Activated CD4-positive, CD25-positive, alpha-beta regulatory T cell treated with anti-CD3 and anti-CD28 coated beads, Interleukin-2, amount 50 U/mL, for 24 hours (primary cell): ENCODE measurements at places on chromosomes 6 and 20.
A peak's percentile ranks its signal among the peaks of the same experiment; 100 is the strongest.

GRCh38 chr6:168049706-168050224 lies 29.2 kb downstream of the FRMD1 start:
- ATAC-seq = no peak

DNA sequence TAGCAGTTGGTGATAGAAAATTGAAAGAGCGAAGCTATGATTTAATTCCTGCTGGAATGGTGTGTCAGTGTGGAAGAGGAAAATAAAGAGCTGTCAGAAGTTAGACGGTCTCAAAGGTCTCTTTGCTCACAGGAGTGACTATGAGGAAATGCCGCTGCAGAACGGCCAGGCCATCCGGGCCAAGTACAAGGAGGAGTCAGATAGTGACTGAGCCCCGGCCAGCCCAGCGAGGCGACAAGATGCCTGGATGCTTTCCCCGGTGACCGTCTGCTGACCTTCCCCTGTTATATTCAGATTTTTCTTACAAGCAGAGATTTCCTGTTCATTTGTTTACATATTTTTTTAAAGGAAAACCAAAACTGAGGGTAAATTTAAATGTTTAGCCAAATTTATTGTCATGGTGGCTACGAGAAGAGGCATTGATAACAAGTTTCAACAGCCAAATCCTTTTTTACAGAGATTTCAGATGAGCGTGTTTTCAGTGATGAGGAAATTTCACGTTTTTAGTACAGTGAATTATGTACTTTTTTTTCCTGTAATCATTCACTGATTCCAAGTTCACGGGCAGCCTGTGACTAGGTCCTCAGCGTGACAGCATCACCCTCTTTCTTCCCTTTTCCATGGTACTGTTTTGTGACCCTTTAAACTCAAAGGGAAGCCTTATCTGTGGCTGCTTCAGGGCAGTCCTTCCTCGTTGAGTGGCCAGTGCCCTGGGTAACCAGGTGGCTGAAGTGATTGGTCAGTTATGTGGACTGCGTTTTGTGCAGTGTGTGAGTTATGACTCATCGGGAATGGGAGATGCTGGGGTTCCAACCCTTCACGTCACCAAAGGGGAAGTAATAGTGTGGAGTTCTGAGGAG lies 12.6 kb downstream of the DYNLT1 start:
- no peak for ATAC-seq

DNA sequence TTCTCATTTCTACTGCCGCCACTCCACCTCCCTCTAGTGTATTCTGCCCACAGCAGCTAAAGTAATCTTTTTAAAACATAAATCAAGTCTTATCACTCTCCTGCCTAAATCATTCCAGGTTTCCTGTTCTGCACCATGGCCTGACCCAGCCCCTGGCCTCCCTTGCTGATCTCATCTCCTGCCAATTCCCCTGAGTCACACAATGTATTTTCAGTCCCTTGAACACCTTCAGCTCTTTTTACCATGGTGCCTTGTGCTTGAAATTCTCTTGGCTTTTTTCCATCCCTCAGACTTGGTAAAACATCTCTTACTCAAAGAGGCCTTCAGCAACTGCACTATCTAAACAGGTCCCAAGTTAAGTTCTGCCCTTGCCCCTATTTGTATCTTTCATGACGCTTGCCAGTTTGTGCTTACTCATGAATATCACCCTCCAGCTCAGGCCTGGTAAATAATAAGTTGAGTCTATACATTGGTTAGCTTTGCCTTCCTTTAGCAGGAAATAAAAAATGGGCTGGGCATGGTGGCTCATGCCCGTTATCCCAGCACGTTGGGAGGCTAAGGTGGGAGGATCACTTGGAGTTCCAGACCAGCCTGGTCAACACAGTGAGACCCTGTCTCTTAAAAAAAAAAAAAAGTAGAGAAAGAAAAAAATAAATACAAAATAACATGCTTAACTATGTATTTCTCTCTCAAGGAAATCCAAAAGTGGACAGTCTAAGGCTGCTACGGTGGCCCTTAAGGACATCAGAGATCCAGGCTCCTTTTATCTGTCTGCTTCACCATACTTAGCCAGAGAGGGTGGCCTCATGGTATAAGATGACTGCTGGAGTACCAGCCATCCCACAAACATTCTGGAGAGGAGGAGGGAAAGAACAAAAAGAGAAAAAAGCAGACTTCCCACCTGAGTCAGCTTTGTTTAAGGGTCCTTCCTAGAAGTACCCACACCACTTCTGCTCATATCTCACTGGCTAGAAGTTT lies 62.2 kb downstream of the ARFGEF2 start:
- ATAC-seq = no peak

DNA sequence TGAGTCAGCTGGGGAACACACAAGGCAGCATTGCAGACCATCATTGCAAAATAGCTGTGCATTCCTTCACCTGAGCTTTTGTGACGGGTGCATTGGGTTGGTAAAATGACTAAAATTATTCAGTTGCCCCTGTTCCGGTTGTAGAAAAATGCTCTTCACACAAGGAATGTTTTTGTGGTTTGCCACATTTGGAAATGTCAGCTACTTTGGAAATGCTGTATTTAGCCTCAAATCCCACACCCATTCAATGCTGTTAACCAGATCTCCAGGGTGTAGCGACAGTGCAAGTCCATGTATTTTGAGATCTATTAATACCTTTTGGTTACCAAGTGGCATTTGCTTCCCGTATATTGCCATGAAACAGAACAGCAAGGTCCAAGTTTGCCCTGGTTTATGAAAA lies 201.2 kb downstream of the FOXA2 start:
- no peak for ATAC-seq

- no peak for ATAC-seq
Measured at GRCh38 chr20:37294262-37294981, 5.0 kb downstream of the MANBAL start.

DNA sequence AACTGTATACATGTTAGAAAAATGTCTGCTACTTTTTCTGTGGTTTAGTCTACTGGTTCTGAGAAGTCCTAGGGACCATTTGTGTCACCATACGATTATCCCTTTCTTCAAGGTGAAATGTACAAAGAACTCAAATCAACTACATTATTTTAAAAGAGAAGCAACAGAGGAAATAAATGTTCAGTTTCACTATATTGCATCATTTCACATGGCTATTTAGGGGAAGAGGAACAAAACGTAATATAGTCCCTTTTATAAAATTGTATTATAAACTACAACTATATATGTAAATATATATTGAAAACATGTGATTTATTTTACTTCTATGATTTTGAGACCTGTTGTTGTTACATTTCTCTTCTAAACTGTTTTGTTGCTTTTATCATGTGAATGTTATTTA lies 1308.0 kb downstream of the EPHA7 start:
- no peak for ATAC-seq

DNA sequence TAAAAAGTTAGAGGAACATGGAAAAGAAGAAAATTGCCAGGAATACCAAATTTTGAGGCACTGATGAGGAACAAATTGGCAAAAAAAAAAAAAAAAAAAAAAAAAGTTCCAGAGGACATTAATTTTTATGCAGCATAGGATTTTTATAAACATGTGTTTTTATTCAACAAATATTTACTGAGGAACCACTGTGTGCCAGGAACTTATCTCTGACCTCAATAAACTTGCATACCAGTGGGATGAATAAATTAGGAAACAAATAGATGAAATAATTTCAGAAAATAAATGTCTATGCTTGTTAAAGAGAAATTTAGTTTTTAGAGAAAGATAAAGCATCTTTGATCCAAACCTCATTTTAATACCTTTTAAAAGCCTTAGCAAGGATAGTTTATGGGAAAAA lies 175.1 kb downstream of the PDE10A start:
- ATAC-seq = no peak

DNA sequence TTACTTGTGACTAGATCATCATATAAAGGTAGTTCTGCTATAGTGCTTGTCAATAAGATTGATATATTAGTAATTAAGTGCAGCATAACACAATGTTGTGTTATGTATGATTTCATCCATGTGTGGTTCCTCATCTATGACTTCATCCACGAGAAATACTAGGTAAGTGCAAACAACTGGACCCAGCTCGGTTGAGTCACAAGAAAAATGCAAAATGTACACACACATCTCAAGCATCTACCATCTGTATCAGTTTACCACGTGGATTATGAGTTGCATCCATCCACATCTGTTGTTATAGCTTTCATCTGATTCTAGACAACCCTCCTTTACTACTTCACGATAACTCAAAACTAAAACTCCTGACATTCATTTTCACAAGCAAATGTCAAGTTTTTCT lies 517.0 kb upstream of the CITED2 start:
- ATAC-seq = no peak

GRCh38 chr6:160252073-160252813 lies 6.4 kb downstream of the SLC22A2 start:
- ATAC-seq = no peak

DNA sequence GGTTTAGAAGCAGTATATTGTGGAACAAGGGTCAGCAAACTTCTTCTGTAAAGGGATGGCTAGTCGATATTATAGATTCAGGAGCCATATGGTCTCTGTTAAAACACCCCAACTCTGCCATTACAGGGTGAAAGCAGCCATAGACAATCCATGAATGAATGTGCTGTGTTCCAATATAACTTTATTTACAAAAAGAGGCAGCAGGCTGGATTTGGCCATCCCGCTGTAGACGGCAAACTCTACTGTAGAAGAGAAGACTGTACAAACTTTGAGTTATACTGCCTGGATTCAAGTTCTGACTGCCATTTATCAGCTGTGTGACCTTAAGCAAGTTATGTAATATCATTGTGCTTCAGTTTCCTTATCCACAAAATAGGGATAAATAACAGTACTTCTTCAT lies 33.7 kb upstream of the SNX9 start:
- ATAC-seq = no peak

DNA sequence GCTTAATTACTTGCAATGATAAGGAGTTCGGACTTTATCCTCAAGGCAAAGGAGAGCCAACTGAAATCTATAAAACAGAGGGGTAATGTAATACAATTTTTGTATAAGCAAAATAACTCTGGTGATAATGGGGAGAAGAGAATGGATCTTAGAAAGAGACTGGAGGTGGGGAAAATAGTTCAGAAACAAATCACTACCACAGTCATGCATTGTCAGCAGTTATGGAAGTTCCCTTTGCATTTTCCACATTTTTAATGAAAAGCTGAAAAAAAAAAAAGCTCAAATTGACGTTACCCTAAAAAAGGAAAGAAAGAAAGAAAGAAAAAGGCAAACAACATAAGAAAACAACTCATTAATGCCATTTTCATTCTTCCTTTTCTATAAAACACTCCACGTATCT lies 337.6 kb upstream of the HSF2 start:
- ATAC-seq = no peak

DNA sequence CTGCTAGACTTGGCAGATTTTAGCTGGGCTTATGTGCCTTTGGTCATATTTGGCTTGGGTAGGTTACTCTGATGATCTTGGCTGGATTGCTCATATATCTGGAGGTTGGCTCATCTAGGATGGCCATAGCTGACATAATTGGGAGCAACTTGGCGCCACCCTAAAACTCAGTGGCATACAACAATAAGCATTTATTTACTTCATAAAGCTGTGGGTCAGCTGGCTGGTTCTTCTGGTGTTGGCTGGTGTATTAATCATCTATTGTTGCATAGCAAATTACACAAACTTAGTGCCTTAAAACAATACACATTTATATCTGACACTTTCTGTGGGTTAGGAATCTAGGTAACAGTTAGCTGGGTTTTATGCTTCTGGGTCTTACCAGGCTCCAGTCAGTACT lies 297.3 kb upstream of the JAG1 start:
- no peak for ATAC-seq

DNA sequence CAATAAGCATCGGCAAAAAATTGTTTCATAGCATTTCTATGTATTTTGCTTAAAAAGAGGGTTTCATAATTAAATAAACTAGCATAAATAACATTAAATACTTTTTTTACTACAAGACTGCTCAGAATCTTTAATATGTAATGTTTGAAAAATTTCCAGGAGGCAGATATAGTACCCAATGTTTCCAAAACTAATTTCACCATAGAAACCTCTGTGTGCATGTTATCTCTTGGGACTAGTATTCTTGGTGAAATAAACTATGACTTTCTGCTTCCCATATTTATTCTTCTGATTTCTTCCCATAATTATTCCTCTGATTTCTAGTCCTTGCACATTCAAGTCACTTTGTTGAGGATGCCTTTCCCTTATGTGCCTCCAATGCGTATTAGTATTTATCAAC lies 94.5 kb downstream of the PTPRK start:
- ATAC-seq = no peak

- ATAC-seq = no peak
Measured at GRCh38 chr20:19269737-19270340, 57.4 kb downstream of the SLC24A3 start.

- no peak for ATAC-seq
Measured at GRCh38 chr20:58555078-58555765, 40.0 kb upstream of the APCDD1L start.

DNA sequence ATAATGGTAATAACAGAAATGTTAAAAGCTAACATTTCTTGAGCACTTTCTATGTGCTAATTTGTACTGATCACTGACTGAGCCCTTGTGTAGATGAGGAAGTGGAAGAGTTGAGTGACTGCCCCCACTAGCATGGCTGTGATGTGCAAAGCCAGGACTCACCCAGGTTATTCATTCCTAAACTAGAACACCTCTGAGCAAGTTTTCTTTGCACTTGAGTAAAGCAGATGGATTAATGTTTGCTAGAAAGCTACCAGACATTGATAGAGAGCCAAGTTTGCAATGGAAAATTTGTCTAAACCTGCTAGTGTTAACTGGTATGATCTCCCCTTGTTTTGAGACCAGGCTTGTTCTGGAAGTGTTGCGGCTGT lies 467.4 kb upstream of the PLCB4 start:
- no peak for ATAC-seq

GRCh38 chr20:58076405-58076804 lies 152.0 kb downstream of the ANKRD60 start:
- no peak for ATAC-seq

GRCh38 chr20:58646257-58646656 lies 4.8 kb upstream of the STX16 start:
- ATAC-seq = no peak

GRCh38 chr6:153312634-153313033 lies 181.6 kb upstream of the RGS17 start:
- ATAC-seq = no peak

DNA sequence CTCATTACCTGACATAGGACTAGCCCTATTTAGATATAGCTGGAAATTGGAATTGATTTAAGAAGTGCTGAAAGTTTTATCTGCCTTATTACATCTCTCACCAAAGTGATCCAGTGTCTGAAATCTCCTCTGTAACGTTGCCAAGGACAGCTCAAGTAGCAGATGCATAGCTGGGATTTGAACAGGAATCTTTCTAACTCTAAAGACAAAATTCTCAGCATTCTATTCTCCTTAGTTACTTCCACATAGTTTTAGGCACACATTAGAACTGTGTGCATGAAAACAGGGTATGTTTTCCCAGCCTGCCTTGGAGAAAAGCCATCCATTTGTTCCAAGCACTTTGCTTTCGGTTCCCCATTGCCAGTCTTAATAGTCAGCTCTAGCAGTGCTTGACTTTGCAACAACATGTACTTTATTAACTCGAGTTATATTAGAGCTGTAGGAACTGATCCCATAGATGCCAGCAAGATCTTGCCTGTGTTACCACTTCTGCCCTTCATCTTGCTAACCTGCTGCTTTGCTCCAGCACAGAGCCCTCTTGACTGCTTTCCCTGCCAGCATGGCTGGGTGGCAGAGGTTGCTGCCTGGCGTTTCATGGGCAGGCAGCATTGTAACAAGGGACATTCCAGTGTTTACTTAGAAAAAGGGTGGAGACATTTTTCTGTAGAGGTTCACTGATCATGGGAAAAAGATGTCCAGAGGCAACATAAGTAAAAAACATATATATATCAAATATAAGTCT lies 56.1 kb upstream of the STMND1 start:
- no peak for ATAC-seq

- ATAC-seq = peak; percentile 17
Measured at GRCh38 chr20:10550204-10551118, 115.4 kb downstream of the SLX4IP start.

GRCh38 chr6:12886961-12887775 lies 170.6 kb downstream of the PHACTR1 start:
- no peak for ATAC-seq
